A549 (cell line): ENCODE measurements at places on chromosomes 5 and 9. TPM values are rescaled to one million over a fixed set of nuclear protein-coding genes. Genes with fewer than 3 reads are reported as not detected.

Gene HAPLN1
- not detected in 3 replicates for polyA plus RNA-seq

Gene MSMP
- not detected in 3 replicates for polyA plus RNA-seq

Gene TOMM5
- polyA plus RNA-seq = 324 to 370 TPM (median 339 TPM) in 3 replicates

Gene FRMD3
- polyA plus RNA-seq = 3.0 to 3.3 TPM (median 3.2 TPM) in 3 replicates

Gene PDE8B
- 2.8 to 4.0 TPM (median 2.9 TPM) in 3 replicates for polyA plus RNA-seq

Gene OR1L6
- polyA plus RNA-seq = not detected in 3 replicates

Gene LCN9
- polyA plus RNA-seq = not detected in 3 replicates

Gene SLC26A2
- 28.4 to 33.5 TPM (median 32.2 TPM) in 3 replicates for polyA plus RNA-seq

Gene TGFBI
- polyA plus RNA-seq = 1,411 to 1,859 TPM (median 1,765 TPM) in 3 replicates

Gene CERCAM
- 26.1 to 33.3 TPM (median 28.5 TPM) in 3 replicates for polyA plus RNA-seq

Gene DND1
- 1.0 to 1.3 TPM (median 1.1 TPM) in 3 replicates for polyA plus RNA-seq

Gene GABRA1
- polyA plus RNA-seq = not detected in 3 replicates

Gene ZNF366
- polyA plus RNA-seq = not detected in 3 replicates

Gene SPINK1
- not detected in 3 replicates for polyA plus RNA-seq

Gene RFESD
- polyA plus RNA-seq = 1.6 to 2.1 TPM (median 2.0 TPM) in 3 replicates

Gene IFNK
- not detected in 3 replicates for polyA plus RNA-seq

- DNase-seq = no peak
Observed at GRCh38 chr5:139870677-139871076, 75.1 kb downstream of the PSD2 start.

- peak; percentile 73 for DNase-seq
Observed at GRCh38 chr5:142145106-142145900, 36.7 kb downstream of the NDFIP1 start.

DNA sequence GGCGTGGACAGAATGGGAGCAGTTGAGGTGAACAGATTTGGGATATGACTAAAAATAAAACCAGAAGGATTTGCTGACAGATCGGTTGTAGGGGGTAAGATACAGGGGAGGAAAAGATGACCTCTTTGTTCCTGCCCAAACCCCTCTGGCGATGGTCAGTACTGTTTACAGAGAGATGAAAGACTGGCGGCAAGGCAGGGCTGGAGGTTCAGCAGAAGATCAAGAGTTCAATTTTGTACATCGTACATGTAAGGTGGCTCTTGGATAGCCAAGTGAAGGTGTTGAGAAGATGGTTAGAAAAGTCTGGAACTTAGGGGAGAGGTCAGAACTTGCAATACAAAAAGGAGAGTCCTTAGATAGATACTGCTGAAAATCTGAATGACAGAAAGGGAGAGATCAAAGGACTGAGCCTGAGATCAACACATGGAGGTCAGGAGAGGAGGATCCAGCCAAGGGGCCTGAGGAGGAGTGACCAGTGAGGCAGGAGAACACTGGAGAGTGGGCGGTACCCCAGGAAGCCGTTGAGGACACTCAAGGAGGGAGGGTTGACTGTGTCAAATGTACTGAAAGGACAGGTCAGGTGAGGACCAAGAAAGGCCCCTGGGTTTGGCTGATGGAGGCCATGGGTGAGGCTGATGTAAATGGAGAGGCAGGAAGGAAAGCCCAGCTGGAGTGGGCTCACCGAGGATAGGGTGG is 7.1 kb downstream of the IL4 start:
- no peak for DNase-seq

DNA sequence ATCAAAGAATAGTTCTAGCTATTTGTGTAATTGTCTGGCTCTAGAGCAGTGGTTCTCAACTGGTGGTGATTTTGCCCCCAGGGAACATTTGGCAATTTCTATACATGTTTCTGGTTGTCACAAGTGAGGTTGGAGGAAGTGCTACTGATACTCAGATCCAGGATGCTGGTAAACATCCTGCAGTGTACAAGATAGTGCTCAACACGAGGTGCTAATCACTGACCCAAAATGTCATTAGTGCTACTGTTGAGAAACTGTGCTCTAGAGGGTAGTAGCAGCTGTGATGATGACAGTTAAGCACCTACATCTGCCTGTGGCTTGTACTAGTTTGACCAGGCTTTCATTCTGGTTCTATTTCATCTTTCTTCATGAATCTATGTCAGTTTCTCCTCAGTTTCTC is 22.1 kb downstream of the LRRC19 start:
- DNase-seq = no peak

DNA sequence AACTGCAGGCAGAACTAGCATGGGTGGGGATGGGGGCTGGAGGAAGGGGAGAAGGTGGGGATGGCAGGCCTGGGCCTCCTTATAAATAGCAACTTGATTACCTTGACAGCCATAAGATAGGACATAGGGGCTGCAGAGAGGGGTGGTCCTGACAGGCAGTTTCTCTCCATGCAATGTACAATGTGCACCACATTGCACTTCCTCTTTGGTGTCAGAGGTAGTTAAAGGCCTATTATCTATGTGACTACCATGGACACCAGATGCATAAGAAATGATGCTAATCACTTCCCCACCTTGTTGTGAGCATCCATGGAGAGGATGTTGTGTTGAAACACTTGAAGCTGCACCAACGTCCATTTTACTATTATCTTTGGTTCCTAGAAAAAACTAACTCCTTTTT is 20.2 kb upstream of the SUB1 start:
- DNase-seq = no peak

GRCh38 chr5:126519637-126520592 is 75.1 kb downstream of the ALDH7A1 start:
- DNase-seq = no peak

- peak; percentile 16 for DNase-seq
Observed at GRCh38 chr5:74408150-74409043, 232.1 kb downstream of the ENC1 start.

DNA sequence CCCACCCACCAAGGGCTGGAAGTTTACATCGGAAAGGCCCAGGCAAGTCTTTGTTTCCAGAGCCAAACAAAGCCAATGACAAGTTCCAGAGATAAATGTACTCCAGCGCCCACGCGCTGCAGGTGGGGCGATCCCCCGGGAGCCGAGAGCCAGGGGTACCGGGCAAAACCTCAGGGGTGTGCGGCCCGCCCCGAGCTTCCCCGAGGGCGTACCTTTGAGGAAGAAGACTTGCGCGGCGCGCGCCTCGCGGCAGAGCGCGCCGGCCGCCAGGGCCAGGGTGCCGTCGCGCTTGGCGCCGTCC is 671 bp downstream of the DUSP1 start:
- no peak for DNase-seq

DNA sequence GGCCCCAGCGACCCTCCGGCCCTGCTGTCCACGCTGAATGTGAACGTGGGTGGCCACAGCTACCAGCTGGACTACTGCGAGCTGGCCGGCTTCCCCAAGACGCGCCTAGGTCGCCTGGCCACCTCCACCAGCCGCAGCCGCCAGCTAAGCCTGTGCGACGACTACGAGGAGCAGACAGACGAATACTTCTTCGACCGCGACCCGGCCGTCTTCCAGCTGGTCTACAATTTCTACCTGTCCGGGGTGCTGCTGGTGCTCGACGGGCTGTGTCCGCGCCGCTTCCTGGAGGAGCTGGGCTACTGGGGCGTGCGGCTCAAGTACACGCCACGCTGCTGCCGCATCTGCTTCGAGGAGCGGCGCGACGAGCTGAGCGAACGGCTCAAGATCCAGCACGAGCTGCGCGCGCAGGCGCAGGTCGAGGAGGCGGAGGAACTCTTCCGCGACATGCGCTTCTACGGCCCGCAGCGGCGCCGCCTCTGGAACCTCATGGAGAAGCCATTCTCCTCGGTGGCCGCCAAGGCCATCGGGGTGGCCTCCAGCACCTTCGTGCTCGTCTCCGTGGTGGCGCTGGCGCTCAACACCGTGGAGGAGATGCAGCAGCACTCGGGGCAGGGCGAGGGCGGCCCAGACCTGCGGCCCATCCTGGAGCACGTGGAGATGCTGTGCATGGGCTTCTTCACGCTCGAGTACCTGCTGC is 839 bp downstream of the KCNV2 start:
- no peak for DNase-seq

- DNase-seq = no peak
Observed at GRCh38 chr5:67170767-67171166, 25.8 kb downstream of the CD180 start.

- no peak for DNase-seq
Observed at GRCh38 chr5:64980176-64980575, 211.4 kb downstream of the CWC27 start.

- no peak for DNase-seq
Observed at GRCh38 chr9:79215821-79216220, 355.9 kb upstream of the TLE4 start.

- DNase-seq = no peak
Observed at GRCh38 chr9:125948887-125949596, 201.9 kb downstream of the PBX3 start.

DNA sequence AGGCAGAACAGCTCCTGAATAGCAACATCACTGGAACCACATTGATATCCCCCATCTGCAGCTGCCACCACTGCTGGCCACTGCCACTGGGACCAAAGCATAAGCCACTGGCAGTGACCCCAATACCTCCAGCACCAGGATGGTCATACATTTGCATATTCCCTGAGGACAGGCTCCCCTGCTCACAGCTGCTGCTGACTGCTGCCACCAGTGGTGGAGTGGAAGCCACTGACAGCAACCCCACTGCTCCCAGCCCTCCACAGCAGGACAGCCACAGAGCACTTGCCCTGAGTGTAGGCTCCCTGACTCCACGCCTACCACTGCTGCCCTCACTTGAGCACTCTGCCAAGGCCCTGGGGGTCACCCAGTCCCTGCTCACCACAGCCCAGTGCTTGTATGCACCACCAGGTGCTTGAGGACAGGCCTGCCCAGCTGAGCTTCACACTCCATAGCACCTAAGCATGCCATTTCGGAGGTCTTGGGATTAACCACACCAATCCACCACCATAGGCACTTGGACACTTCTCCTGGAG is 327.4 kb upstream of the RPS23 start:
- no peak for DNase-seq

- no peak for DNase-seq
Observed at GRCh38 chr5:13108265-13108664, 836.2 kb downstream of the DNAH5 start.

- no peak for DNase-seq
Observed at GRCh38 chr5:15203376-15203775, 296.6 kb upstream of the FBXL7 start.

DNA sequence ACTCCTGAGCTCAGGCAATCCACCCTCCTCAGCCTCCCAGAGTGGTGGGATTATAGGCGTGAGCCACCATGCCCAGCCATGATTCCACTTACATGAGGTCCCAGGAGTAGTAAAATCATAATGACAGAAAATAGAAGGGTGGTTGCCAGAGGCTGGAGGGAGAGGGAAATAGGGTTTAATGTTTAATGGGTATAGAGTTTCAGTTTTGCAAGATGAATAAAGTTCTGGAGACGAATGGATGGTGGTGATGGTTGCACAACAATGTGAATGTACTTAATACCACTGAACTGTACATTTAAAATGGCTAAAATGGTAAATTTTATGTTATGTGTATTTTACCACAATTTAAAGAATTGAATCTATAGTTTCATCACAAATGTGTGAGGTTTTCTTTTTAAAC is 146.5 kb upstream of the ABCA1 start:
- DNase-seq = no peak

DNA sequence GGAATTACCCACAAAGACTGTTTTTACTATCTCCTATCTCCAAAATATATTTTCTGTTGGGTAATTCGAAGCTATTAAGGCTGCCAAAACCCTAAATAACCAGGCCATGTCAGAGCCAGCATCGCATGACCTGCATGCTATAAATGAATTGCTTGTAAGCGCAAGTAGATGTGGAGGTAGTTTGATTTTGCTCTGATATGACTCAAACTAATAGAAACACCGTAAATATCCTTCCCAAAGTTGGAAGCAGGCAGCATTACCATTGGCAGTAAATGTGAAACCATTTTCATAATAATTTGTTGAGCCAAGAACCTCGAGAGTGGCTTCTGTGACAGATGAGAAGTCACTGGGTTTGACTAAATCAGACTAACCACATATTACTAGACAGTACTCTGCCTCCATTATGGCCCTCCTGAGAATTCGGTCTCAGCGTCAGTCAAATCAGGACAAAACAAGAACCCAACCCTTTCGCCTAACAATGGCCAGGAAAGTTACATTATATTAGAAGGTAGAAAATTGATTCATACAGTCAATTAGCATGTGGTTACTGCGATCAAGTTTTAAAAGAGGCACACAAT is 289.8 kb downstream of the SPOCK1 start:
- no peak for DNase-seq

- DNase-seq = peak; percentile 83
Observed at GRCh38 chr5:77630114-77630680, 8.3 kb downstream of the OTP start.

DNA sequence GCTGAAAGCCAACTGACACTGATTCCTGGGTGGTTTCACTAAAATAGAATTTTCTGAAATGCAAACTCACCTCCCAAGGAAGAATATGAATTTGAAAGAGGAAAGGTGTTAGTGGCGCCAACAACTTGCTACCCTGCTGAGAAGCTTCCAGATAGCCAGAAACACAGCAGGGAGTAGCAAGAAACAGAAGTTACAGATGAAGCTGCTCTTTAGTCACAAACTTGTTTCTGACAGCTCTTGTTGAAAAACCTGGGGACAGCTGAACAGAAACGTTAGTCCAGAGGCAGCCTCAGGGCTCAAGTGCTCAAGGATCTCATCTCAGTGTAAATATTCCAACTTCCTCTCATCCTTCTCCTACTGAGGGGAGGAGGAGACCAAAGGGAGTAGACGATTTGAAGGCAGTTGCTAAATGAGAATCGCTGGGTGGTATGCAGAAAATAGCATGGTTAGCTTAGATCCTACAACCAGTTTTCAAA is 184.1 kb downstream of the PDE4D start:
- DNase-seq = no peak

GRCh38 chr9:87725900-87726709 is at the start of gene CTSL:
TSS of gene CTSL (plus strand) at chr9:87726119. CDS start at chr9:87727604, 1,485 bp downstream.
- DNase-seq = peak; percentile 89

- DNase-seq = no peak
Observed at GRCh38 chr5:39580702-39581453, 156.1 kb upstream of the DAB2 start.

DNA sequence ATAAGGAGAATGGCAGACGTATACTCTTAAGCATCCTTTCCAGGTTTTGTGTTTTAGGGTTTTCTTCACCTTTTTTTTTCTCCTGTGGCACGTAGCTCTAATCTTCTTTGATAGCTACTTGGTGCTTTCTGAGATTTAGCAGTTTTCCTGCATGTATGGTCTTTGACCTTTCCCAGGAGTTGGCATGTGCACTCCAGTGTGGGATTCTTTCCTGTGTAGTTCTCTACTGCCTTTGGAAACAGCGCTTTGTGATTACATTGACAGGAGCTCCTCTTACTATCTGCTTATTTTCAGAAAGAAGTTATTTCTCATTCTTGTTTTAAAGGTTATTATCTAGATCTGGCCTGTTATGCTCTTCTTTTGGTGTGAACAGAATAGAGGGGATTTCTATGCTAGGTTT is 65.5 kb downstream of the UNC13B start:
- no peak for DNase-seq
